ENCODE measurements at places on chromosomes 5 and 9.
A peak's percentile ranks its signal among the peaks of the same experiment; 100 is the strongest.

- DNase-seq: no peak
Observed at GRCh38 chr9:91192381-91193086, 169.2 kb downstream of the AUH start.

DNA sequence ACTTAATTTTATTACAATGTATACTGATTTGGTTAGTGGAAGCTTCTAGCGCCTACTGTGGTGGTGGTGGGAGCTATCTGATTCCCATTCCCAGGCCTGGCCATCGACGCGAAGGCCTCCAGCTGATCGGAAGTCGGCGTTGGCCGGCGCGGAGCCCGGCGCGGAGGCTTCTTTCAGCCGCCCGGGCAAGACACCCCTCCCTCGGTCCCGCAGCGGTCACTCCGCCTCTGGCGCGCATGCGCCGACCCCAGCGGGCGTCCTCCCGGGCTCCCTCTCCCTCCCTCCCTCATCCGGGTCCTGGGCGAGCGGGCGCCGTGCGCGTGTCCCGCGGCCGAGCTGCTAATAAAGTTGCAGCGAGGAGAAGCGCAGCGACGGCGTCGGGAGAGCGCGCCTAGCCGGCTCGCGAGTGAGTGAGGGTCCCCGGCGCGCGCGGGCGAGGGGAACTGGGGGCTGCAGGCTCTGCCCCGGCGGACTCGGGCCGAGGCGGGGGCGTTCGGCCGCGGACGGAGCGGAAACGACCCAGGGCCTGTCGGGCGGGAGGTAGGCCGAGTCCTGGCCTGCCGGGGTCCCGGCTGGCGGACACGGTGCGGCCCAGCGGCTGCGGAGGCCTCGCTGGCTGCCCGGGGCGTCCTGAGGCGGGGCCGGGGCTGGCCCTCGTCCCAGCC, at the start of gene SMAD5:
TSS of gene SMAD5 (plus strand) at position 289 of the 665 bp plus-strand sequence. CDS start 20,916 bp downstream, outside the sequence.
- DNase-seq: peak; percentile 86

DNA sequence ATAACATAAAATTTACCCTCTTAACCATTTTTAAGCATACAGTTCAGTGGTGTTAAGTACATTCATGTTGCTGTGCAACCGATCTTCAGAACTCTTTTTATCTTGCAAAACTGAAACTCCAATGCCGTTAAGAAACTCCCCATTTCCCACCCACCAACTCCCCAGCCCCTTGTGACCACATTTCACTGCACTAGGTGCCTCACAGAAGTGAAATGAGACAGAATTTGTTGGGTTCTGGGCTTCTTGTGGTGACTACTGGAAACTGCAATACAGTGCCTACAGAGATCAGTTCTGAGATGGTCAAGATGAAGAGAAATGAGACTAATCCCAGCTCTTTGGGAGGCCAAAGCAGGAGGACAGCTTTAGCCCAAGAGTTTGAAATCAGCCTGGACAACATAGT, 202.1 kb upstream of the SLC30A5 start:
- no peak for DNase-seq

DNA sequence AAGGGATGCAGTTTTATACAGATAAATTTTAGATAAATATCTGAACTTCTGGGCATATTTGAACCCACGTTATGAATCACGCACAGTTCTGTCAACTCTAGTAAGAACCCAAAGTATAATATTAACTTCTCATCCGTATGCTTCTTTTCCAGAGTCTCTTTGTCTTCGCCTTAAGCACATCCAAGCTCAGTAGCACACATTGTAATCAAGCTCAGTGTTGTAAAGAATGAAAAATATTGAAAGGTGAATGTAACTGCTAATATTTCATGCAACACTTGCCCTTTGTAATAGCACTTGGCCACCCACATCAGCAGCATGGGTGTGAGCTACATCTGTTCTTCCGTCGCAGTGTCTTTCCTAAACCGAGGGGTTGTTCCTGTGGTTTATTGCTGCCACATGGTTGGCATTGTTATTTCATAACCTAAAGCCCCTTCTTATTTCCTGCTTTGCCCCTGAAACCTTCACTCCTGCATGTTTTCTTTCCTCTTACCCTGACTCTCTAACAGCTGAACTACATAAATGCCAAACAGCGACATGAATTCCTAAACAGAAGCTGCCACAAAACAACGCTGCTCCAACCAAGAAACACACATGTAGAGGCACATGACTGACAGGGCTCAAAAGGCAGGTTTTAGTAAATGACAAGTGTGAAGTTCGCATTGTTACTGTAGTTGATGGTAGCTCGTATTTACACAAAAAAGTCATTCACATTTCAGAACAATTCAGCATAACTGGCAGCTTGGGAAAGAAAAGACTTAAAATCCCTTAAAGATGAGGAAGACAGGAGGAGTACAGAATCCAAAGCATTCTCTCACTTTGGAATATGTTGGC, 190.1 kb upstream of the MEF2C start:
- no peak for DNase-seq

GRCh38 chr5:96814041-96814440, 6.3 kb upstream of the ERAP1 start:
- no peak for DNase-seq

- no peak for DNase-seq
Observed at GRCh38 chr5:35320029-35320428, 89.7 kb upstream of the PRLR start.

DNA sequence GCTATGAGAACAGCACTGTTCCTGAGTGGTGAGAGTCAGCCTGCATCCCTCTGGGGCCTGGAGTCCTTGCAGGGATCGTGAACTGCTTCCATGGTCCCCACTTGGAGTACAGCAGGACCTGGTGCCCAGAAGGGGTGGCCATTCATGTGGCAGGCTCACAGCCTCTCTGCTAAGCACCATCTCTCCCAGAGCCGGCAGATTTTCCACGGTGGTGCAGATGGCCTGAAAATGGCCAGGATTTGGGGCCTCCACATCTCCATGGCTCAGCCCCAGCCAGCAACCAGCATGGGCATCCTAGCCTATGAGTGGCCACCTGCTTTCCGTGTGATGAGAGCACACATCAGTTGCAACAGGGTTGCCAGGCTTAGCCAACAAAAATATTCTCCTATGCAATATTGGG, 33.9 kb upstream of the SEMA4D start:
- DNase-seq: no peak

DNA sequence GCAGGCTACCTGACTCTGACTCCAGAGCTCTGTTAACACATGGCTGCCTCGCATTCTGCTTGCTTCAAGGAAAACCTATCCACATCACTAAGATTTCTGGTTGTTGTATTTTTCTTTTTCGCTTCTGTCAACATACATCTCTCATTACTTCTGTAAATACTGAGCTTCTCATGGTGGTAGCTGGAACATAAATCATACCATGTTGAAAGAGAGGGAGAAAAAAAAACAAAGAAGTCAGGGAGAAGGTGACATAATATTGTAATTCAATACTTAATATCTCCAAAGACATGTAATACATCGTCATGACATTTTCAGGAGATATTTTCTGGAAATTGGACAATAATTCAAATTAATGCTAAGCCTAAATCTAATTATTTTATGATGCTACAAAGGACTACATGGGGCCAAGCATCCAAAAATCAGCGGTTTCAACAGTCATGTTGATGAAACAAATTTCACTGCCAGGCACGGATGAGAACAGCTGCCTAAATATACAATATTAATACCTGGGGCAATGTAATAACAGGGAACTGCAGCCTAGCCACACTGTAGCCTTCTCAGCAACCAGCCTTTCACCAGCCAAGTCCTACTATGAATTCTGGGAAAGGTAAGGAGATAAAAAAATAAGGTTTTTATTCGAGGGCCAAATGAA, 332.0 kb downstream of the TRIM32 start:
- DNase-seq: no peak

DNA sequence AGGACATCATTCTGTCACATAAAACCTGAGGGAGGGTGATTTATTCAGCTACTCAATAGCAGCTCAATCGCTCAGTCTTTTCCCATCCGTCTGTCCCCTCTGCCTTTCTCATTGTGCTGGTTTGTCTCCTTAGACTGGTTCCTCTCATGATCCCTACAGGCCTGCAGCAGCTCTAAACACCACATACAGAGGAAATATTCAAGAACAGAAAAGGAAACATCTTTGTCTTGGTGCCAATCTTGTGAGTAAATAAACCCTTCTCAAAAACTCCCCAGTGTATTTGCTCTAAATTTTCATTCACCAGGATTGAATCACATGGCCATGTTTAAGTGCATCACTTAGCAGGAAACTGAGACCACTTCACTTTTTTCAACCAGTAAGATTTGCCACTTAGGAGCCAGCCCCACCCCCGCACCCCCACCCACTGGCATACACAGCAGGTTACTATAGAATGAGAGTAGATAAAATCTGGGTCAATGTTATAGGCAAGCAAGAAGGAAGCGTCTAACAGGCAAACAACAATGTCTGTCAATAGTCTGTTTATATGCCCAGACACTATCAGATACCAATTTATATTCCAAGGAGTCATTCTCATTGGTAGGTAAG, 895.5 kb upstream of the DMAC1 start:
- DNase-seq: no peak

DNA sequence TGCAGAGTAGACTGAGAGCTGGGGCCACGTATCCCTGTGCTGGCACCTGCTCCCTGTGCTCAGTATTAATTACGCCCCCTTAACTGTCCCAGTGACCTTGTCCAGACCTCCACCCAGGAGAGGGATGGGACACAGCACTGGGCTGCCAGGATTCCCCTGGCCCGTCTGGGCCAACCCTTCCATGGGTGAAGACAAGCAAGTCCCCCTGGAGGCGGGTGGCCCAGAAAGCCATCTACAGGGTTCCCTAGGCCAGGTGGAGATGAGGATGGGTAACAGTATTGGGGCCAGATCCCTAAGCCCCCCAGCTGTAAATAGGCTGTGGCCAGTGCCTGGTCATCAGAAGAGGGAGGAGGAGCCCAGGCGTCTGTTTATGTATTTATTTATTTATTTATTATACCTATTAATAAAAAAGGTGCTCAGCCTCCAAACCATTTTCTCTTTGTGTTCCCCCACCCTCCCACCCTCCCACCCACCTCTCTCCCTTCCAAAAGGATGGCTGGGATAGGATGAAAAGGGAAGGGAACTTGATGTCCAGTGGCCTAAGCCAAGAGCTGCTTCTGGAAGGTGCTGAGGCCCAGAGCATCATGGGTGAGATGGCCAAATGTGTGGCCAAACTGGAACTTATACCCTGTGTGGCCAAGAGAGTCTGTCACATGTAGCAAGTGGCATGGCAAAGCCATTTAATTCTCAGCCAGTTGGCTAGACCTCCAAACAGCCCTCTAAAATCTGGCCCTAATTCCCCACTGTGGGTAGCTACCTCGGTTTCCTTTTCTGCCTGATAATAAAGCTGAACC, 43.4 kb upstream of the TESK1 start:
- DNase-seq: no peak

DNA sequence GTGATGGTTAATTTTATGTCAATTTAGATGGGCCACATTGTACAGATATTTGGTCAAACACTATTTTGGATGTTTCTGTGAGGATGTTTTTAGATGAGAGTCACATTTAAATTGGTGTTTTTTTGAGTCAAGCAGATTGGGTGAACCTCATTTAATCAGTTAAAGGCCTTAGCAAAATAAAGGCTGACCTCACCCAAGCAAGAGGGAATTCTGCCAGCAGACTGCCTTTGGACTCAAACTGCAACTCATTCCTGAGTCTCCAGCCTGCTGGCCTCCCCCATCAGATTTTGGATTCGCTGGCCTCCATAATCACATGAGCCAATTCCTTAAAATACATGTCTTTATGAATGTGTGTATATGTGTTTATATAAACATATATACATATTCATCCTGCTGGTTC, 282.7 kb upstream of the POU5F2 start:
- DNase-seq: no peak

DNA sequence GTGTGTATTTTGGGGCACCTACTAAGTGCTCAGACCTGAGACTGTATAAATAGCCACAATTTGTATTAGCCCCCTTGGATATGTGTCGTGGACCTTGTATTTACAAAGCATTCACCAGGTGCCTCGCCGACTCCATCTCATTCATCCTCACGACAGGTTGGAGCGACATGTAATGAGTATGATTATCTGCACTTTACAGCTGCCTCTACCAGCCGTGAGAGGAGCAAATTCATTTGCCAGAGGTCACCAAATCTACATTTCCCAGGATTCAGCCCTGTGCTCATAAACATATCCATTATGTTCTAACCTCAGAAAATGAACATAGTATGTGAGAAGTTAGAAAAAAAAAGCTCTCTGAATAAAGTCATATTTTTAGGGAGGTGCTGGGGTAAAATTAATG, 167.4 kb downstream of the ZDHHC21 start:
- DNase-seq: no peak

DNA sequence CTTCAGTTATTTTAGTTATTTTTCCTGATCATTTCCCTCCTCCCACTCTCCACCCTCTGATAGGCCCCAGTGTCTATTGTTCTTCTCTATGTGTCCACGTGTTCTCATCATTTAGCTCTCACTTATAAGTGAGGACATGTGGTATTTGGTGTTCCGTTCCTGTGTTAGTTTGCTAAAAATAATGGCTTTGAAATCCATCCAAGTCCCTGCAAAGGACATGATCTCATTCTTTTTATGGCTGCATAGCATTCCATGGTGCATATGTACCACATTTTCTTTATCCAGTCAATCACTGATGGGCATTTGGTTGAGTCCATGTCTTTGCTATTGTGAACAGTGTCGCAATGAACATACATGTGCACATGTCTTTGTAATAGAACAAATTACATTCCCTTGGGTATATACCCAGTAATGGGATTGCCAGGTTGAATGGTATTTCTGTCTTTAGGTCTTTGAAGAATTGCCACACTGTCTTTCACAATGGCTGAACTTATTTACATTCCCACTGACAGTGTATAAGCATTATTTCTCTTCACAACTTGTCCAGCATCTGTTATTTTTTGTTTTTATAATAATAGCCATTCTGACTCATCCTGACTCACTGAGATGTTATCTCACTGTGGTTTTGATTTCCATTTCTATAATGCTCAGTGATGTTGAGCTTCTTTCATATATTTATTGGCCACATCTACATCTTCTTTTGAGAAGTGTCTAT, 17.2 kb upstream of the DIRAS2 start:
- no peak for DNase-seq

DNA sequence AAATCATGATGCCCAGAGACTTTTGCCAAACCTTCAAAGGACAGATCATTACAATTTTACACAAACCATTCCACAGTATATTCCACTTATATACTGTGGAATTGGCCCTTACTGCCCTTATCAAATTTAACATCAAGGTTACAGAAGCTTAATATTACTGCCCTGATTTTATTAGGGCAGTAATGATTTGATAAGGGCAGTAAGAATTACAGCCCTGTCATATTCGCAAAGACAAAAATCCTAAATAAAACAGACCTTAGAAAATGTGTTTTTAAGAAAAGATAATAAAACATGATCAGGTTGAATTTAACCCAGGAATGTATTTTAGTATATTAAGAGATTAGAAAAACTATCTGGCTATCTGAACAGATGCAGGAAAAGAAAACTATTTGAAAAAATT, 7.7 kb upstream of the TMEM161B start:
- DNase-seq: no peak

- DNase-seq: no peak
Observed at GRCh38 chr9:136488247-136489214, 5.7 kb upstream of the SEC16A start.

- DNase-seq: no peak
Observed at GRCh38 chr5:124457101-124457500, 289.3 kb downstream of the ZNF608 start.

DNA sequence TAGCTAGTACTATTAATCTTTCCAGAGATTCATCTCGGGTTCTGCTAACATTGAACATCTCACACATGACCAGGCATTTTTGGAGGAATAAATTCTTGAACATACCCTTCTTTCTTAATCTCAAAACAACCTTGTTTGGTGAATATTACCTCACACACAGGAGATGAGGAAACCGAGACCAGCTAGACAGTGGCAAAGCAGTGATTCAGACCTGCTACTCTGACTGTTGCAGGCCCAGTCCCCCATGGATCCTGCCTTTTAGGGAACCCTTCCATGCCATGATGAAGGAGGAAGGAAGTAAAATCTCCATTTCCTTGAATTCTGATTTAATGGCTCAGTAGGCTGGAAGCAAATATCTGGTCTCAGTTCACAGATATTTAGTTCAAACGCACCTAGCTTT, 2.6 kb downstream of the PCSK5 start:
- DNase-seq: no peak
